A549 (cell line): ENCODE measurements at places on chromosomes 3 and 15.
A peak's percentile ranks its signal among the peaks of the same experiment; 100 is the strongest.

DNA sequence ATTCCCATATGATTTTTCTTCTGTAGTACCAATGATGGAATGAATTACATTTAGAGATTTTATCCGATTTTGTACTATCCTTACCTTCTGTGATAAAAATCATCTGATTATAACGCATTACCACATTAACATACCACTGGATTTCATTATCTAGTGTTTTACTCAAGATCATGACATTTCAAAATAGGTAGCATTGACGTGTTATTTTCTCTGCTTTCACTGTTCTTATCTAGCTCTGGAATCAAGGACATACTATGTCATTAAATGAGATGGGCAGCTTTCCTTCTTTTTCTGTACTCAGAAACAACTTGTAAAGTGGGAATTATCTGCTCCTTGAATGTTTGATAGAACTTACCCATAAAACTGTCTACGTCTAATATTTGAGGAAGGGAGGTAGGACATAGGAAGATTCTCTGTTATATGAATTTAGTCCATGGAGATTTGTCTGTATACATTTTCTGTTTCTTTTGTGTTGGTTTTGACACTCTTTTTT is 183.7 kb upstream of the NR2E3 start:
- DNase-seq = no peak

DNA sequence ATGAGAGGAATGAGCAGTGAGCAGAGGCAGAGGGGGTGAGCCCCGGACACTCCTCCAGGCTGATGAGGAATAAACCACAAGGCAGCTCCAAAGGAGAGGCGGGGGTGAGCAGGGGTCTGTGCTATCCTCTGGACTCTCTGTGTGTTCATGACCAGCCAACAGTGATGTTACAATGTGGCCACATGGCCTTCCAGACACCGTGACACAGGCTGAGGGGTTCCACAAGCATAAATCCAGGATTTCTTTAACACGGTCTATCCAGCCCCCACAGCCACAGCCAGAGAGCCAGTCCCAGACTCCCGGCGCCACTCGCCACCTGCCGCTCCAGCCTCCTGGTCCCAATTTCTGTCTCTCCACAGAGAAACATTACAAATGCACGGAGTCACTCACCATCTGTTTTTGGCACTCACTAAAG is 24.4 kb downstream of the XXYLT1 start:
- DNase-seq = no peak

GRCh38 chr15:67097424-67097823 is 32.0 kb downstream of the SMAD3 start:
- DNase-seq = no peak

DNA sequence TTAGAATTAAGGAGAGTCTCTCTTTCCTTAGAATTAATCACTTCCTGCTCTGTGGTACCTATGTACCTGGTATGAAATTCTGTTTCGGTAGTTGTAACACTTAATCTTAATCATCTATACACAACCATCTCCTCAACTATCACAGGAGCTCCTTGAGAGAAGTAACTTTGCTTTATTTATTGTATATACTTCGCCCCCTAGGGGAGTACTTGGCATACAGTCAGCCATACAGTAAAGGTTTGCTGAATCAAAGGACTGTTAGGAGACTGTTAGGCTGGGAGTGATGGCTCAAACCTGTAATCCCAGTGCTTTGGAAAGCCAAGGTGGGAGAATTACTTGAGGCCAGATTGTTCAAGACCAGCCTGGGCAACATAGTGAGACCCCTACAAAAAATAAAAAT is 44.7 kb downstream of the RORA start:
- DNase-seq = no peak

DNA sequence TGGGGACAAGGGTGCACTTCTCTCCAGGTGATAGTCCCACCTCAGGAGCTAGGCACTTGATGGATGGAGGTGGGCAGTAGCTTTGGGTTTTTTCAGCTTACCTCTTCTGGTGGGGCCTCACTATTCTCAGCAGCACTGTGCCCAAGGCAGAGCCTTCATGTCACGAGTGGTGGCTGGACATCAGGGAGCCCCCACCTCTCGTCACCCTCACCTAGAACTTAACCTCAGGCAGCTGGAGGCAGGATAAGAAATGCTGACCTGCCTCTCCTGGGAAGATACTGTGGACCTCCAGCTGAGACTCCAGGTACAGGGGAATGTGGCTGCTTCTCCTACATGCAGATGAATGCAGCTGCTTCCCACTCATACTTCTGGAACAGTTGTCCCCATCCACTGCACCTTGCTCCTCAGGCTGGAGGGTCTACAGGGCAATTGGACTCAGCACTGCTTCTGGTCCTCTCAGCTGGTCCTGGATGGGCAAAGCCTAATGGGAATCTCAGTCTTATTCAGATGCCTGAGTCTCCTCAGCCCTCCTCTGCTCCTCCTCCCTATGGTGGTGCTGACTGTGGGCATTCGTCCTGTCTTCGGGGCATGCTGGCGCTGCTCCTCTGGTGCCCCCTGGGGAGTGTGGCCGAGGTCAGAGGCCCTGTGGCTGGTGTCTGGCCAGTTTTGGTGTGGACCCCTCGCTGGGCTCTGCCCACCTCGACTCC is 129.9 kb downstream of the KLF13 start:
- no peak for DNase-seq

GRCh38 chr15:41621200-41622193 is 38.7 kb upstream of the MGA start:
- peak; percentile 93 for DNase-seq

DNA sequence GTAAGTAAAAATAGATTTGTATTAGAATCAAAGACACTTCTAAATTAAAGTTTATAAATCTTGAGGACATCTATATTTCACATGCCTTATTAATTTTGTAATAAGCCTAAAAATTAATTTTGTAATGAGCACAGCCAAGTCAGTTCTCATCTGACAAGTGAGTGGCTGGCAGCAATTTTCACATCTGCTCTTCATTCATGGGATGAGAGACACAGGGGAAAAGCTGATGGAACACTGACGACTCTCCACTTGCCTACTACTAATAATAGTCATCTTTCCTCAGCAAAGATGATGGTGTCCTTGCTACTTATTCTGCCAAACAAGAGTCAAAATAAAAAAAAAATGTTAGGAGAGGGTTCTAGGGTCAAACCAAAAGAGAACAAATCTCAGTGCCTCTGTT is 14.4 kb upstream of the CMSS1 start:
- no peak for DNase-seq

GRCh38 chr3:47407237-47407636 is 26.4 kb downstream of the PTPN23 start:
- no peak for DNase-seq

DNA sequence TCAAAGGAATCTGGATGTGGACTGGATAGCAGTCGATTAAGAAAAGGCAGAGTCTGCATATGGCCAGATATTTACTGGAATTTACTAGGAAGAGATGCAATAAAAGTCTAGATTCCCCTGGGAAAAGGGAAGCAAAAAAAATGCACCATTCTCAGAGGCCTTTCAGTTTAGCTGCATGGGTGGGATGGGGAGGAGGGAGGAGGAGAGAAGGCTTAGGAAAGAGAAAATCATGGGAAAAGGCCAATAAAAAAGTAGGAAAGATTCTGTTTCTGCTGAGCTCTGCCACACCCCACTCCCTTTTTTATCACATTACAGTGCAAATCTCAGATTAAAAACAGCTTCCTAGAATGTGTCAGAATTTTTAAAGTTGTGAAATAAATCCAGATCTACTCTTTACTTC is 103.6 kb downstream of the ADAMTS9 start:
- DNase-seq = no peak

GRCh38 chr3:116153174-116153573 is 292.1 kb downstream of the LSAMP start:
- no peak for DNase-seq

- no peak for DNase-seq
Observed at GRCh38 chr3:105157067-105157765, 209.5 kb upstream of the ALCAM start.

- DNase-seq = peak; percentile 13
Observed at GRCh38 chr3:24773798-24774197, 279.1 kb upstream of the THRB start.

GRCh38 chr3:184506561-184506991 is 55.0 kb upstream of the EPHB3 start:
- no peak for DNase-seq

DNA sequence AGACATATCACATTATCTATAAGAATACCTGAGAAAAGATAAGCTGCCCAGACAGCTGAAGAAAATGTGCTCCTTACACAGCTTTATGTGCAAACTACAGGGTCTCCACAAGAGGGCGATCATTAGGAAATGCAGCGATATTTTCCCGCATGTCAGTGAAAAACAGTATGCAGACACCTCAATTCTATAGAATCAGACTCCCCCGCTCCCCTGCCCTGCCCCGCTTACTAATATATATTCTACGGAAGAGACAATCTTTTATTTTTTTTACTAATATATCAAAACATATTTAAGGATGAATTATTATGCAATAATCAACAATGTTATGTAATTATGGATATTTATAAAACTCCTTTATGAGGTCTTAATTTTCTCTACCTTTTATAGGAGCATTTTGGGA is 681.3 kb downstream of the ROBO1 start:
- DNase-seq = peak; percentile 21

DNA sequence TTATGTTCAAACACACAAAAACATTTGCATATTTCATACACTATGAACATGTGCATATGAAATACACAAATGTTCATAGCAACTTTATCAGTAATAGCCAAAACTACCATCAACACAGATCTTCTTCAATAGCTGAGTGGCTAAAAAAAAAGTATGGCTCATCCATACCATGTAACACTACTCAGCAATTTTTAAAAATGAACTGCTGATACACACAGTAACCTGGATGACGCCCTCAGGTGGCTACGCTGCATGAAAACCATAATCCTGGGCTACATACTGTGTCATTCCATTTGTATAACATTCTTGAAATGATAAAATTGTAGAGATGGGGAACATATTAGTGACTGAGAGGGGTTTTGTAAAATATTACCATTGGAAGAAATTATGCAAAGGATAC is 243.6 kb downstream of the MAGI1 start:
- DNase-seq = no peak

DNA sequence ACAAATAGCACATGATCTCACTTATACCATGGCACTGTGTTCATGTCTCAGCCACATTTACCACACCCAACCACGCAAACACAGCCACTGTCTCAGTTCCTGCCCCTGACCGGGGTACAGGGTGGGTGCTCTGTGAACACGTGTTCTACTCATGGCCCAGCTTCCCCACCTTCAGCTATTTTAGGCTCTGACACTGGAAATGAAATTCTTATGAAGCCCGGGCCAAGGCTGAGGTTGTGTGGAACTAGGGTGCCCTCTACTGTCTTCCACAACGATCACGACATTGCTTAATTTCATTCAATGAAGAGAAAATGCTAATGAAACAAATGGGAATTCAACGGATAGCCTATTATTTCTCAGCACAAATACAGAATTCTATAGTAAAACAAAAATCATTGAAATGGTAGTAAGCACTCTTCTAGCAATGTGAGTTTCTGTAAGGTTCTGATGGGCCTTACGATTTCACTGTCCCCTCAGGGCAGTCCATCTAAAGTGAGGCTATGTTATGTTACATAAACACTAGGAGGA is 2.1 kb upstream of the GABRA5 start:
- DNase-seq = peak; percentile 85

DNA sequence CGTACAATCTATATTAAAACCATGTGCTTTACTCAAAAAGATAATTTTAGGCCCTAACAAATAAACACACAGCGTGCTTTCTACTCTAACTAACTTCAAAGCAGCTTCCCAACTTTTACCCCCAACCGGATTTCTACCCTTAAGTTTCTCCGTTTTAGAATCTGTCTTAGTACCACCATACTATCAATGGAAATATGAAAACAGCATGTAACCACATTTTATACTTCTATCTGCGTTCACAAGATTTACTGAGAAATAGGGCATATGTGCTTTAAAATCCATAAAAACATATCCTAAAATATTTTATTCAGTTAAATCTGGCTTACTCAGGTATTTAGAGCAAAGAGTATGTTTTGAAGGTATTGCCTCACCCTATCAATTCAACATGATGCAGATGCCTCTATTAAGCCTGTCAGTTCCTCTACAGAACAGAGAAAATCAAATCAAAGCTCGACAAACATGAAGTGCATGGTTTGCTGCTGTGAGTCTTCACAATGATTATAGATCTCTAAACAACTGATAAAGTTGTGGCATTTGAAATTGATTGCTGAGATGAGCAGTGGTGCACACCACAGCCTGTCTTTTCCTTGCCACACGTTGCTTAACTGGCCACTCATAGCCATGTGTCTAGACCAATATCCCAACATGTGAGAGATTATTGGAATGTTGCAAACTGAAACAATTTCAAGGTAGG is 44.5 kb upstream of the ZPLD1 start:
- no peak for DNase-seq

GRCh38 chr3:4753073-4753691 is 226.1 kb upstream of the BHLHE40 start:
- DNase-seq = no peak

GRCh38 chr3:184541886-184542562 is 19.6 kb upstream of the EPHB3 start:
- DNase-seq = no peak

GRCh38 chr15:25965326-25965725 is 102.2 kb upstream of the ATP10A start:
- DNase-seq = no peak

DNA sequence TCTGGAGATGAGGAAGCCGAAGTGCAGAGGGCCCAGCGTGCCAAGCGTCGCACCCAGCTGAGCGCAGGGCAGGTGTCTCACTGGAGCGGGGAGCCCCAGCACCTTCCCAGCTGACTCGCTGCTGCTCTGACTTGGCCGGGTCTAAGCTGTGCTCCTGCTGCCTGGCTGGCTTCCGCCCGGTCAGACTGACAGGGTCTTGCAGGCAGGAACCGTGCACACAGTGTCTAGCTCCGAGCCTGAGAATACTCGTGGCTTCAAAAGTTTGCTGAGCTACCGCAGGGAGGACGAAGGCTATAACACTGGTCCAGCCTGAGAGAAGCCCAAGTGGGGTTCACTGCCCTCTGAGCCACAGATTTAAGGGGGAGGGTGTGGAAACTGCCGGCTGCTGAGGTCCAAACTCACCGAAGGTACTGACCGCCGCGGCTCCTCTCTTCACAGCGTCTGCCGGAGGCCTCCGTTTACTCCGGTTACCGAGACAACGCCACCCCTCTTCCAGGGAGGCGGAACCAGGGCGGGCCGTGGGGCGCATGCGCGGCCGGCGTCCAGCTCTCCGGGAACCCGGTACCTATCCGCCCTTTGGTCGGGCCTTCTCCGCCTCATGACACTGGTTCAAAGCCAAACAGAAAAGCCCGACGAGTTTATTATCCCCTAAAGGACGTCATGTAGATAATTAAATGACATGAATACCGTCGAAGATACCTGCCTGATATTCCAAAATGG is at the start of gene CFAP44:
CFAP44 (minus strand) TSS at position 443 of the 720 bp plus-strand sequence. CDS start 7,829 bp downstream, outside the sequence.
- no peak for DNase-seq

GRCh38 chr15:65937054-65937453 is 67.8 kb downstream of the RAB11A start:
- no peak for DNase-seq

- no peak for DNase-seq
Observed at GRCh38 chr3:50171540-50172301, 16.6 kb downstream of the SEMA3F start.

DNA sequence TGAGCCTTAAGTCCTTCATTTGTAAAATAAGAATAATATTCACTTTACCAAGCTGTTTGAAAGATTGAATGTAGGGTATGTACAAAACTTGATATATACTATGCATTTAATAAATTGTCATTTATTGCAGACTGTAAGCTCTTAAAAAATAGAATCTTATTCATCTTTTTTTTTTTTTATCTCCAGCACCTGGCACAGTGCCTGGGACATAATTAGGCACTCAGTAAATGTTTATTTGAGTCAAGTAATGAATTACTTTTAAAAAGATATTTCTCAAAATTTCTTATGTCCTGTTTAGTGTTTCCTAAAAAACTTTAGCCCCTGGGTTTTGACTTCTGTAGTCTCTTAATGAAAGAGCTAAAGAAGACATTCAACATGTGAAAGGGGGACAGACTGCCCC is 71.7 kb downstream of the TOP2B start:
- DNase-seq = no peak
